ENCODE measurements at places on chromosomes 13 and 19. TPM values are rescaled to one million over a fixed set of nuclear protein-coding genes. Genes with fewer than 3 reads are reported as not detected.

DNA sequence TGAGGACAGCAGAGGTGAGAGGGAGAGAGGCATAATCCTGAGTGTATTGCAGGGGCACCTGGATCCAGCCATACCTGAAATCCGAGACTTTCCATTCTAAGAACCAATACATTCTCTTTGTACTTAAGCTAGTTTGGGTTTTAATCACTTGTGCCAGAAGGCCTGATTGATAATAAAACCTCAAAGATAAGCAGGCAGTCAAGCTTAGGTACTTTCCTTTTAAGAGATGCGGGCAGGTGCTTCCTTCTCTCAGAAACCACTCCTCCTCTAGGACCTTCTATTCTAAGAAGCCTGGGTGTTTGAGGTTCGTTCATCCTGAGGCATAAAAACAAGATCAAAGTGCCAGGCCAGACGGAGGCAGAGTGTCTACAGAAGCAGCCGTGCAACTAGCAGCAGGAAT, 22.2 kb downstream of the FAM187B start:
- H3K4me1 ChIP-seq, result no peaks in the 10 kb centered on the region
- no peak overlapping the region for H3K27ac ChIP-seq
- H3K27me3 ChIP-seq, result no peaks in the 10 kb centered on the region
- no peak overlapping the region for H3K4me3 ChIP-seq

DNA sequence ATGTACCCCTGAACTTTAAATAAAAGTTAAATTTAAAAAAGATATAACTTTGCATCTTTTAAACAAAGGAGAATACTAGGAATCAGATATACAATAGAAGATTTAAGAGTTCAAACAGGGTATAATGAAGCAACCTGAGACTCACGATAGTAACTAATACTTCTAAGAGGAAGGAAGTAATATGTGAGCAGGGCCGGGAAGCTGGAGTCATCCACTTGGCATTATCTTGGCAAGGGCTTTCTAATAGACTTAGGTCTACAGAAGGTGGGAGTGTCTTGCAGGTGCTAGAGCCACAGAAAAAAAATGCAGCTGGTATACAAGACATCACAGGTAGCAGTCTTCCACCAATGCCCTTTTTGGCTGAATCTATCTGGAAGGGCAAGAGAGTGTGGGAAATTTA, 231.9 kb downstream of the KCTD12 start:
- H3K4me1 ChIP-seq, result no peaks in the 10 kb centered on the region
- H3K4me3 ChIP-seq, result no peak overlapping the region
- no peak overlapping the region for H3K27ac ChIP-seq

DNA sequence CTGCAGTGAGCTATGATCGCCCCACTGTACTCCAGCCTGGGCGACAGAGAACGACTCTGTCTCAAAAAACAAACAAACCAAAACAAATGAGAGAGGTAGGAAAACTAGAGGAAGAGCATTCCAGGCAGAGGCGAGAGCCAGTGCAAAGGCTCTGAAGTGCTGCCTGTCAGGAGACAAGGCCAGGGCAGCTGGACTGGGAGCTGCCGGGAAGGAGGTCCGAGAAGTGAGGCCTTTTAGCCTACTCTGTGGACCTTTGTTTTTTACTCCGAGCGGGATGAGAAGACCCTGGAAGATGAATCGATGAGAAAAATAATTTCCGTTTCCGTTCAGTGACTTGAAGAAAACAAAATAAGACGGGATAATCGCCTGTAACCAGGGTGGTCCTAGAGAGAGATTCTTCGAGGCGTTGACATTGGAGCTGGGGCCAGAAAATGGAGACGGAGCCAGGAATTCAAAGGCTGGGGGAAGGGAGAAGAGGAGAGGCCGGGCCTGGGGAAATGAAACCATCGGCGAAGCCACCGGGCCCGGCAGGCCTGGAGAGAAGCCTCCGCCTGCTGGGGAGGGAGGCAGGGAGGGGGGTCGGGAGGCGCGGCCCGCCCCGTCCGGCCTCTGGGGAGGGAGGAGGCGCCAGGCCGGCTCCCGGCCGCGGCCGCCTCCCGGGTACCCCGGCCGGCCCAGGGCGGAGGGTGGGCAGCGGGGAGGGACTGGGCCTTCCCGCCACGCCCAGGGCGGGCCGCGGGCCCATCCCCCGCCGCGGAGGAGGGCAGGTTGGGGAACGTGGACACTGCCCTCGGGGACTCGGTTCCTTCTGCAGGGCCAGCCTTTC, 7.8 kb upstream of the SERTAD1 start:
- H3K27me3 ChIP-seq, result no peaks in the 10 kb centered on the region
- peaks cover 25% of the 10 kb centered on the region for H3K4me1 ChIP-seq
- peak overlapping the region; percentile 63 for H3K4me3 ChIP-seq
- DNase-seq, result peak; percentile 89

GRCh38 chr13:44257796-44258195, 115.8 kb upstream of the SERP2 start:
- no peaks in the 10 kb centered on the region for H3K36me3 ChIP-seq
- peaks cover 25% of the 10 kb centered on the region for H3K4me1 ChIP-seq
- no peak overlapping the region for H3K4me3 ChIP-seq
- H3K27me3 ChIP-seq, result no peaks in the 10 kb centered on the region

GRCh38 chr13:30675717-30676116, 58.0 kb downstream of the USPL1 start:
- H3K36me3 ChIP-seq, result no peaks in the 10 kb centered on the region
- H3K4me3 ChIP-seq, result no peak overlapping the region
- no peaks in the 10 kb centered on the region for H3K27me3 ChIP-seq
- H3K27ac ChIP-seq, result no peak overlapping the region
- DNase-seq, result no peak
- H3K4me1 ChIP-seq, result peaks cover 13% of the 10 kb centered on the region

DNA sequence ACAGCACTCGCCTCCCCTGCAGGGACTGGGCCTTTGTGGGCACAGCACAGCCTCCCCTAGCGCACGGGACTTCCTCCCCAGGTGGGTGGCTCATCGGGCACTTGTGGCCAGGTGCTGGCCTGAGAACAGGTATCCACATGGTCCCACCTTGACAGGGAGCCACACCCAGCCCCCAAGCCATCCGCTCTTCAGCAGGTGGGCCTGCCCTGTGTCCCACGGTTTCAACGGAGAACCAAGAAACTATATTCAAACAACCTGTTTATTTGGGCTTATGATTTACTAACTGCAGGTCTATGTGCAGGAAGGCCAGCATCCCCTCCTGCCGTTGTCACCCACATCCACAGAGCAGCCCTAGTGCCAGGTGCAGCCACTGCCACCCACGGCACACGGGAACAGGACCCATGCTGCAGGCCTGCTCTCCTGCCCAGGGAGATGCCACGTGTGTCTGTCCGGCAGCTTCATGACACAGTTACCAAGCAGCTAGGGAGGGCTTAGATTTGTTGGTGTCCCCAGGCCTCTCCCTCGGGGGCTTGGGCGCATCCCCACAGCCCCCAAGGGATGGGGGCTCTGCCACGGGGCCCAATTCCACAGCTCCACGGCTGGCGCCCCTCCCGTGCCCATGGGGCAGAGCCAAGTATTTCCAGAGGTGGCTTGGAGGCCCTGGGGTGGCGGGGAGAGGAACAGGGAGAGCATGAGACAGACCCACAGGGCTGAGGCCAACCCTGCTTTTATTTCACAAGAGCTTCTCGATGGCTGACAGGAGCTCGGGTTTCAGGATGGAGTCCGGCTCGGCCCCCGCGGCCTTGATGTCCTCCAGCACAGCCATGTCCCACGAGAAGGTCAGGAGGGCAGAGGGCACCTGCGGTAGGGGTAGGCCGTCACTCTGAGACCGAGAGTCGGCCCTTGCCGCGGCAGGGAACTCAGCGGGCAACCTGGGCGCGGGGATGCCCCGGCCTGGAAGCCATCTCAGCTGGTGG, 12.5 kb downstream of the UBXN6 start:
- peaks cover 13% of the 10 kb centered on the region for H3K4me1 ChIP-seq
- H3K27ac ChIP-seq, result no peak overlapping the region
- H3K36me3 ChIP-seq, result peaks cover 62% of the 10 kb centered on the region
- no peak overlapping the region for H3K4me3 ChIP-seq

GRCh38 chr19:44303976-44304568, 753 bp downstream of the ZNF235 start:
- DNase-seq, result no peak
- H3K4me3 ChIP-seq, result peak overlapping the region; percentile 88
- peak overlapping the region; percentile 84 for H3K27ac ChIP-seq
- peaks cover 35% of the 10 kb centered on the region for H3K36me3 ChIP-seq

Gene NUP58
- 22.8 TPM for total RNA-seq

GRCh38 chr19:40596608-40597328, 4.4 kb upstream of the LTBP4 start:
- peak overlapping the region; percentile 58 for H3K4me3 ChIP-seq
- DNase-seq, result peak; percentile 64
- peaks cover 49% of the 10 kb centered on the region for H3K4me1 ChIP-seq
- no peaks in the 10 kb centered on the region for H3K36me3 ChIP-seq
- H3K27ac ChIP-seq, result no peak overlapping the region

GRCh38 chr13:110444226-110444653, 117.3 kb downstream of the RAB20 start:
- peaks cover 17% of the 10 kb centered on the region for H3K4me1 ChIP-seq
- H3K4me3 ChIP-seq, result no peak overlapping the region
- peaks cover 84% of the 10 kb centered on the region for H3K36me3 ChIP-seq
- peak; percentile 31 for DNase-seq

GRCh38 chr13:45899406-45899805, 47.9 kb upstream of the SIAH3 start:
- no peaks in the 10 kb centered on the region for H3K36me3 ChIP-seq
- no peak for DNase-seq
- no peak overlapping the region for H3K27ac ChIP-seq
- no peak overlapping the region for H3K4me3 ChIP-seq
- H3K4me1 ChIP-seq, result no peaks in the 10 kb centered on the region

GRCh38 chr13:60454425-60454824, 57.4 kb downstream of the TDRD3 start:
- no peaks in the 10 kb centered on the region for H3K27me3 ChIP-seq
- no peaks in the 10 kb centered on the region for H3K36me3 ChIP-seq
- H3K4me1 ChIP-seq, result no peaks in the 10 kb centered on the region
- H3K4me3 ChIP-seq, result no peak overlapping the region
- no peak overlapping the region for H3K27ac ChIP-seq

GRCh38 chr13:30354493-30355383, 47.4 kb upstream of the KATNAL1 start:
- H3K4me3 ChIP-seq, result no peak overlapping the region
- H3K27ac ChIP-seq, result no peak overlapping the region
- no peaks in the 10 kb centered on the region for H3K36me3 ChIP-seq
- no peak for DNase-seq
- no peaks in the 10 kb centered on the region for H3K4me1 ChIP-seq
- H3K27me3 ChIP-seq, result no peaks in the 10 kb centered on the region

- H3K27ac ChIP-seq, result no peak overlapping the region
- H3K27me3 ChIP-seq, result peaks cover 65% of the 10 kb centered on the region
- H3K36me3 ChIP-seq, result no peaks in the 10 kb centered on the region
- no peak overlapping the region for H3K4me3 ChIP-seq
- no peak for DNase-seq
Measured at GRCh38 chr19:41620171-41620570, 6.7 kb downstream of the CEACAM4 start.

- H3K27ac ChIP-seq, result no peak overlapping the region
- H3K27me3 ChIP-seq, result no peaks in the 10 kb centered on the region
- H3K4me1 ChIP-seq, result no peaks in the 10 kb centered on the region
- no peak for DNase-seq
- peaks cover 82% of the 10 kb centered on the region for H3K36me3 ChIP-seq
Measured at GRCh38 chr19:17184371-17184841, 30.8 kb upstream of the USE1 start.

Gene PSG11
- not detected for total RNA-seq

Gene CYP2F1
- total RNA-seq, result not detected

DNA sequence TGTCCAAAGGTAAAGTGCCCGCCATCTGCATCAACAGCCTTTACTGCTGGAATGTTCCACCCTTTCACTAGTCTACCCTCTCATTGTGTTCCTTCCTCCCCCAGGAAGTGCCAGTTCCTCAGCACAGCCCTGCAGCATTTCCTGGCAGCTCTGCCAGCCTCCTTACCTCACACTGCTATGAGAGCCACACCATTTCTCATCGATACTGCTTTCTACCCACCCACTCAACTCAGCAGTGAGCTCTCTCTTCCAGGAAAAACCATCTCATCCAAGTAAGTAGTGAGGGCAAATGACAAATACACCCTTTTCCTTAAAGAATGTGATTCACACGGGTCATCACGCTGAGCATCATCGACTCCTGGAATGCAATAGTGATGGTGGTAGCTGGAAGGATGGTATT, 19.8 kb downstream of the UQCRFS1 start:
- H3K4me1 ChIP-seq, result no peaks in the 10 kb centered on the region
- no peak overlapping the region for H3K4me3 ChIP-seq
- DNase-seq, result no peak

Gene ZNF433
- total RNA-seq, result 3.4 TPM

- H3K27ac ChIP-seq, result no peak overlapping the region
- H3K4me1 ChIP-seq, result peaks cover 20% of the 10 kb centered on the region
- H3K4me3 ChIP-seq, result no peak overlapping the region
- H3K27me3 ChIP-seq, result peaks cover 62% of the 10 kb centered on the region
Measured at GRCh38 chr19:17023805-17024204, 2.8 kb downstream of the CPAMD8 start.

Gene KLHL1
- not detected for total RNA-seq

DNA sequence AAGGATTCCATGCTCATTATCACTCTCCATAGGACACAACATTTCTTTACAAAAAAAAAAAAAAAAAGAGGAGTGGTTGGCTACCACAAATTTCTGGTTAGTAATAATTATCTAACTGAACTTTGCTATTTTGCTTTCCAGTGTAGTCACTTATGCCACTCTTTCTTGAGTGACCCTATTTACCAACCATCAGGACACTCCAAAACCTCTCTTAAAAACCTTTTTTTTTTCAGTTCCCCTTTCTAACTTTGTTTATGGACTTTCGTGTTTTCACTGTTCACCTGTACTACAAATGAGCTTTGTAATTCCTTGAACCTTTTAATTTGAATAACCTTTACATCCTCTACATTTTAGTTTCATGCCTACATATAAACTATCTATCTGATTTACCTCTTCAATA, 686.5 kb upstream of the PCDH9 start:
- DNase-seq, result no peak
- no peaks in the 10 kb centered on the region for H3K4me1 ChIP-seq
- no peak overlapping the region for H3K27ac ChIP-seq

GRCh38 chr13:23021906-23022305, 158.9 kb upstream of the SGCG start:
- no peak overlapping the region for H3K4me3 ChIP-seq
- peaks cover 11% of the 10 kb centered on the region for H3K27me3 ChIP-seq
- H3K4me1 ChIP-seq, result no peaks in the 10 kb centered on the region
- no peak overlapping the region for H3K27ac ChIP-seq

Gene CRX
- total RNA-seq, result not detected

DNA sequence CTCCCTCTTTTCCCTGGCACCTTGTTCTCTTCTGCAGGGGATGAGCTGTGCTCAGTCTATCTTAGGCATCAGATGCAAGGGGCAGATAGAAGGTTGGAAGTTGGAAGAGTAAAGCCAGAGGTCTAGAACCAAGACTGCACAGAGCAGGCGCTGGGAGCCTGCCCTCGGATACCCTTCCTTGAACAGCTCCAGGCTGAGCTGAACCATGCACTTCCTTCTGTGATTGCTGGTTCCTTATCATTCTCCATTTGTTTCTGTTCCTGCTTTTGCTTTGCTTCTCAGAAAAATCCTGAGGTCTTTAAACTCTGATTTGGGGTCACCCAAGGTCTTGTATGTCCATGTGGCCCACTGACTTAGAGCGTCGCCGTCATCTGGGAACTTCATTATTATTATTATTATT, 36.3 kb downstream of the ARHGEF18 start:
- H3K4me1 ChIP-seq, result no peaks in the 10 kb centered on the region
- no peak overlapping the region for H3K27ac ChIP-seq
- H3K27me3 ChIP-seq, result no peaks in the 10 kb centered on the region
- peaks cover under 1% of the 10 kb centered on the region for H3K36me3 ChIP-seq
- DNase-seq, result no peak
- no peak overlapping the region for H3K4me3 ChIP-seq

Gene ADAT3
- 1.8 TPM for total RNA-seq

GRCh38 chr13:113791226-113791625, 32.2 kb downstream of the TMEM255B start:
- H3K4me1 ChIP-seq, result no peaks in the 10 kb centered on the region
- no peaks in the 10 kb centered on the region for H3K36me3 ChIP-seq
- H3K27ac ChIP-seq, result no peak overlapping the region

Gene STOML3
- total RNA-seq, result not detected

Gene LCP1
- total RNA-seq, result 14.1 TPM

Measured in left ventricle myocardium inferior (tissue), 1 donor.